ENCODE measurements at places on chromosomes 1 and 21.

- no peak for DNase-seq
These were observed 60.5 kb downstream of the SYT2 start for GRCh38 chr1:202649553-202650392.

DNA sequence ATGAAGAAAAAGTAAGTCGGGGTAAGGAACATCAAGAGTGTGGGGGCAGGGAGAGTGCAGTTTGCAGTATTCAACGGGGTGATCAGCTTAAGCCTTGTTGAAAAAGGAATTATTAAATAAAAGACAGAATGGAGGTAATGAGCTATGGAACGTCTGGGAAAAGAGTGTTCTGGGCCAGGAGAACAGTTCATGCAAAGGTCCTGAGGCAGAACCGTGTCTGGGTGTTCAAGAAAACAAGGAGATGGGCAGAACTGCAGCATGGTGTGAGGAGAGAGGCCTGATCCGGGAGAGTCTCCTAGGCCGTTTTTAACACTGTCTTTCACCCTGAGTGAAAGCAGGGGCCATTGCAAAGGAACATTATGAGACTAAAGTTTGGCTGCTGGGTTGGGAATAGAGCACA, 20.2 kb downstream of the OVGP1 start:
- DNase-seq, result no peak

DNA sequence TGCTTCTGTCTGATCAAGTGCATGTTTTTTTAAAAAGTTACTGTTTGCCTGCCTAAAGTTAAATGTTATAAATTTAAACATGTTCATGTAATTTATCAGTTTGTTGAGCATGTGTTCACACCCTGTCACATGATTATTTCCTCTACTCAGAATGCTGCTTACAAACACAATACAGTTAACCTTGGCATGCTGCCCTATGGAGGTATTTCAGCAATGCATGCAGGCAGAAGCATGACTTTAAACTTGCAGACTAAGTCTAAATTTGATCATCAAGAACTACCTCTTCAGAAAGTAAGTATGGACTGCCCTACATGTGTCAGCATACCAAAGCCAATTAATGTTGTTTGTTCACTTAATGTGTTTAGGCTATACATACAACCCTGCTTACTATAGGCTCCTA, 161.6 kb downstream of the LRRC40 start:
- DNase-seq, result no peak

DNA sequence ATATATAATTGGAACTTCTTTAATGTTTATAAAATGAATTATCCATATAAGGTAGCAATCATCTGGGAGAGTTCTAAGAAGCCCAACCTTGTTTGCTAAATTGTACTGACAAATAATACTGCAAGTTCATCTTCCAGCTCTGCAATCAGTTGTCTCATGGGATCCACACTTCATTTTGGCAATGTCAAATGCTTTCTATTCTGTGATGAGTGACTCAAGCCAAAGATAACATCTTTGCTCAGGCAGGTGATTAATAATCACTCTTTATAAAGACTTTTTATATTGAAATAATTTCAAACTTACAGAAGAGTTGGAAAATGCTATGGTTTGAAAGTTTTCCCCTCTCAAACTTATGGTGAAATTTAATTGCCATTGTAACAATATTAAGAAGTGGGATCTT, 67.2 kb downstream of the SLC44A5 start:
- no peak for DNase-seq

DNA sequence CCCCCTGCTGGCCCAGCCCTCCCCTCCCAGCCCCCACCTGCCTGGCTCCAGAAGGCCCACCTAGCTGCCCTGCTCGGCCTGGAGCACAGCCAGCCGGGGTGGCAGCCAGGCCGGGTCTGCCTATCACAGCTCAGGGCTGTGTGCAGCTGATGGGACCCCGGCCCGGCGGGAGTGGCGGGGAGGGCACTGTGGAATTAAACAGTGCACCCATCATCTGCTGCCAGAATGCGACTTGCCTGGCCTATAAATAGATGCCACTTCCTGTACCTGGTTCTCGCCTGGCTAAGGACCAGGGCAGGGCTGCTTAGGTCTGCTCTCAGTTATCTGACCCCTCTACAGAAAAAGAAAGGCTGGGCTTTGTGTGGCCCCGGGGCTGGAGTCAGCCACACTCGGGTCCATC, 98.2 kb upstream of the VAMP3 start:
- DNase-seq, result no peak

DNA sequence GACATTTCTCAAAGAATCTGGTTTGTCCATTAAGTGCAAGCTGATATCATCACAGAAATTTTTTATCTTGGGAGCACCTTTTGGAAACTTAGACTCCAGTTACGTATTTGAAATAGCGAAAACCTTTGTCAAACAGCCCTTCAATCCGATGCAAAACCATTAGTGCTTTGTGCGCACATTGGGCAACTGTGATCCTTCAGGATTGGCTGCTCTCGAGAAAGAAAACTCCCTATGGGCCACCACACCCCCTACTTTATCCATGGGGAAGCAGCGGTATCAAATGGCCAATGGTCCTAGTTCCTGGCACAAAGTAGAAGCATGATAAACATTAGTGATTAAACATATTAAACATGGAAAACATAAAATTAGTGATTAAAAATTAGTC, 16.0 kb upstream of the CD55 start:
- DNase-seq, result no peak

GRCh38 chr21:28822123-28822399, 170.6 kb downstream of the LTN1 start:
- no peak for DNase-seq
